ENCODE measurements at places on chromosomes 11 and 22.
A peak's percentile ranks its signal among the peaks of the same experiment; 100 is the strongest.

- DNase-seq: peak; percentile 41
Observed at GRCh38 chr22:32723643-32724042, 77.9 kb upstream of the TIMP3 start.

DNA sequence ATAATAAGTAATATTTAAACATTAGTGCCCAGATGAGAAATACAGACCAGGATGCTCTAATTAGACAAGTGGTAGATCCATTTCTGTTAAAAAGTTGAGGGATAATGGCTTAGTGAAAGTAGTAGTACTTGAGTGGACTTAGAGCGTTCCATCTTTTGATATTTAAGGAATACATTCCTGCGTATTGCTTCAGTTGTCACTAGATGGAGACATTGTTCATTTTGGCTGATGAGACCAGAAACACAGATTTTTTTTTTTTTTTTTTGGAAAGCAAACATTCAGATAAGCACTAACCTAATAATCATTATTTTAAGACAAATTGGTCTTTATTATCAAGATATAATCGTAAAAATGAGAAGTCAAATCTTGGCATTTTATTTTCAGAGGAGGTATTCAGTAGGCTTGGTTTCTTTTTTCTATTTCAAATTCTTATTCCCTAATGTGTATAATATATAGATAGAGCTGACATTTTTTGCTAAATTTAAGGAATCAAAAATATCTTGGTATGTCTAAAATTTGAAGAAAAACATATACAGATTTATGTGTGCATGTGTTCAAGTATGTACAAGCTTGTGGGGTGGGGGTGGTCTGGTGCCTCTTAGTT lies 92.9 kb downstream of the DYNC2H1 start:
- DNase-seq: no peak

- DNase-seq: no peak
Observed at GRCh38 chr11:55956521-55956920, 13.2 kb downstream of the OR10AG1 start.

- DNase-seq: no peak
Observed at GRCh38 chr11:84780689-84781293, 846.4 kb downstream of the DLG2 start.

- no peak for DNase-seq
Observed at GRCh38 chr11:17607591-17608570, 60.8 kb downstream of the OTOG start.

- DNase-seq: peak; percentile 3
Observed at GRCh38 chr11:85316967-85317366, 310.2 kb downstream of the DLG2 start.

DNA sequence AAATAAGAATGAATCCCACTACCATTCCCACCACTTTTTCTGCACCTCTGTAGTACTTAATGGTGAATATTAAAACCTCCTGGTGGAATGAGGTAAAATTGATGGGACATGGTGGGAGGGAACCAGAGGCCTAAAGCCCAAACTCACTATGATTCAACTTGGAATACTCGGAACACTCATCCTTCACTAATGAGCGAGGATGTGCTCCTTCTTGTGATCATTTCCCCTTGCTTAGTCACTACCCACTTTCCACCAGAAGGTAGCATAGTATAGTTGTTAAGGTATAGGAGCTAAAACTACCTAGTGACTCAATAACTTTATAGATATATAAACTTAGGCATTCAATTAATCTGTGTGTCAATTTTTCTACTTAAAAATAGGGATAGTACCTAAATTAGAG lies 728.9 kb downstream of the OPCML start:
- DNase-seq: no peak

DNA sequence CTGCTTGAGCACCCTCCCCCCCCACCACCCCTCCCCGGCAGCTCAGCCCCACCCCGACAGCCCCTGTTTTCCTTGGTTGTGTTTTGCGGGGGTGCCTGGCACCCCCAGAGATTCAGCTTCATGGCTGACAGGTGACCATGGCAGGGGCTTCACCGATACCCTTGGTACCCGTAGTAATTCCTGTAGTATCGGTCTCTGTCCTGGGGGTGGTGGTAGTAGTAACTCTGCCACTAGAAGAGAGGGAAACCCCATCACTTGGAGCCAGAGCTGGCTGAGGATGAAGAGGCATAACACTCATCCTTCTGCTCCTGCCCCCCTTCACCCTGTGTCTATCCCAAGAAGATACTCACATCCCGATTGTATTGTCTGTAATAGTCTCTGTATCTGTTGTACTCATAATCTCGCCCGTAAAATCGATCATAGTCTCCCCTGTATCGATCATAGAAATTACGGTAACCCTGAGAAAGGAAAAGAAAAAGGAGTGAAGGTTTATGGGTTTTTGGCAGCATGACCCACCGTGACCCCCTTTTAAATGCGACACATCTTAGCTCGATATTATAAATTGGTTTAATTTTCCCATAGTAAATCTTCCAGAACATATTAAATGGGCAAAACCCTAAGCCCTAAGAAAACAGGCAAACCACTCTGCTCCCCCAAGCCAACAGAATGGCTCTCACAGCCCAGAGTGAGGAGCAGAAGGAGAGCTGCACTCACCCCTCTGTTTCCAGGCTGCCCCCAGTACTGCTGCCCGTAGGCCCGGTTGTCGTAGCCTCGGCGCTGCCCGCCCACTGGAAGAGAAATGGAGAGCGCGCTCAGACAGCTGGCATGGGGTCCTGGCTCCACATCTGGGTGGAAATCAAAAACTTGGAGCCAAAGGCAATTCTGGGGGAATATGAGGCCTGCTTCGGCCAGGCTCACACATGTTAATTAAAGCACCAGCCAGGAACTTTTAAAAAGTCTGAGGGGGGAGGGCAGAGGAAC lies 8.0 kb downstream of the GNG3 start:
- no peak for DNase-seq

DNA sequence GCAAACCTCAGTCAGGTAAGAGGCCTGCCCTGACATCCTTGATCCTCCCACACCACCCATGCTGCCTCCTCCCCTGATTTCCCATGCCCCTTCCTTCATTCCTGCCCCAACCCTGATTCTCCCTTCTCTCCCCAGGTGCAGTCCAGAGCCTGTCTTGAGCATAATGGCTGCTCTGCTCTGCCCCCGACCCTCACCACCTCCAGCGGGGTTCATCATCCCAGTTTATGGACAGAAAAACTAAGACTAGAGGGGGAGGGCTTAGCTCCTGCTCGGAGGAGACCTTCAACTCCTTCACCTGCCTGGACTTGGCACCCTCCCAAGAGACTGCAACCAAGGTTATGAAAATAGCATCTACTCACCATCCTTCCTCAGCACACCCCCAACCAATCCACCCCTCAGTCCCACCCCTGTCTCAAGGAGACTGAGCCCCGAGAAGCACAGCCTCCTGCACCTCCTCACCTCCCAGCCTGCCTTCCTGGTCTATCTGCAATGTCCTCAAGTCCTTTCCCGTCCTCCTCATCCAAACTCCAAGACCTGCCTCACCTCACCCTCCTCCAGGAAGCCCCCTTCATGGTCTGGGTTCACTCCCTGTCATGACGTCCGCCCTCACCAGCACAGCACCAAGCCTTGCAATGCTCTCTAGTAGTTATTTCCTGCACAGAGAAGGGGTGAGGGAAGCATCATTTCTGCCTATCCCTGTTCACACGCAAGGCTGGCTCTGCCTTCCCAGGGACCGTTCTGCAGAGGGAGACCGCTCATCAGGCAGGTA lies 103.1 kb downstream of the PDE2A start:
- DNase-seq: no peak

DNA sequence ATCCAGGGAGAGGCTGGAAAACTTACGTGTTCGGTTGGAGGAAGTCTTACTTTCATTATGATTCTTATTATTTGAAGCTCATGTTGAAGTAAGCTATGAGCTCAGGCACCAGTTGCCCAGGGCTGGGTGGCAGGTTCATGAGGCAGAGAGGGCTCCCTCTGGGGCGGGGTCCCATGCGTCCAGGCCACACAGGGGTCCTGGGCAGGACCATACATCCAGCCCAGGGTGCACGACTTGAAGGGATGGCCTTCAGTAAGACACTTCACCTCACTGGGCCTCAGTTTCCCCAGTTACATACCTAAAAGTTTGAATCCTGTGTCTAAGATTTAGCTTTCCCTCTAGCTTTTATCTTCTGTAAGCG lies 107.3 kb upstream of the B3GAT1 start:
- no peak for DNase-seq

- no peak for DNase-seq
Observed at GRCh38 chr11:86629045-86629706, 43.2 kb downstream of the ME3 start.

GRCh38 chr11:105923252-105923651 lies 98.8 kb downstream of the MSANTD4 start:
- DNase-seq: no peak

DNA sequence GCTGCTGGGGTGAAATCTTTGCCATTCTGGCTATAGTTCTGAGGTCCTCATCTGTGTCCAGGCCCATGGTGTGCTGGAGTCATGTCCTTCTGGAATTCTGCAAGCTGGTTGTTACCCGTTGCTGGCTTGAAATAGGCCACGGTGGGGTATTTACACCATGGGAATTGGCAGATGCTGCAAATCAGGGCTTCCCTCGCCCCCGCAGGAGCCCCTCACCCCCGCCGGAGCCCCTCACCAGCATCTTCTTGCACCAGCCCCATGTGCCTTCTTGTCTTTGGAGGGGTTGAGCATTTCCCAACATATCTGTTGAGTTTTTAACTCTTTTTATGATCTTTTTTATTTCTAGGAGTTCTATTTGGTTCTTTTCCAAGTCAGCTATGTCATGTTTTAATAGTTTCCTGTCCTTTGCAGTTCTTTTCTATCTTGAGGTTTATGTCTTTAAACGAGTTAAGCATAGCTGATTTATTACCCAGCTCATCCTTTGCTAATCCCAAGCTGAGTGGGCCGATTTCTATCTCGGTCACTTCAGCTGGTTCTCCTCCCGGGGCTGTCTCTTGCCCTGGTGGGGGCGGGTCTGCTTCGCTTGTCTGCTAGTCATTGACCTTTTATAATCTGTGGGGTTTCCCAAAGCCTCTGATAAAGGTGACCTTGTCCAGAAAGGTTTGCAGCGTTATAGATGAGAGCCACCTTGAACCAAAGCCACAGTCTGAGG lies 17.6 kb downstream of the ANO1 start:
- DNase-seq: no peak

DNA sequence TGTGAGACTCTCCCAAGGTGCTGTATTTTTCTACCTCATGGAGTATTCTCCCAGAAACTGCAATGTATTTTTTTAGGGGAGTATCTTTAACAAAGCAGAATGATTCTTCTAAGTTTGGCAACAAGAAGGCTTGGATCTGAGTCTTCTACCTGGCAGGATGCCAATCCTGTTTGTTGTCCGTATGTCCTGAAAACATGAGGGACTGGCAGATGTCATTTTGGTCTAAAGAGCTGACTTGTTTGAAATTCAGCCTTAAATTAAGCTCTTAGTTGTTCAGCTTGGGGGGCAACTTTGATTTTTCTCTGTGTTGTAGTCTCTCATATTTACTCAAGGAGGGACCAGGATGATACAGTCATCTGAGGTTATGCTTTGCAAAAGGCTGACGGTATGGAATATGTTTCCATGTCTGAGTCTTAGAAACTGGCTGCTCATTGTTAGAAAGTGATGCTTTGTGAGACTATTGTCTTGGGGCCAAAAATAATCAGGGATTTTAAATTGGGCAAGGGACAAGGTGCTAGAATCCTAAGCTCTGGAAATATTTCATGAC lies 9.3 kb downstream of the MRPL16 start:
- DNase-seq: no peak
